ENCODE measurements at places on chromosomes 6 and 20.

DNA sequence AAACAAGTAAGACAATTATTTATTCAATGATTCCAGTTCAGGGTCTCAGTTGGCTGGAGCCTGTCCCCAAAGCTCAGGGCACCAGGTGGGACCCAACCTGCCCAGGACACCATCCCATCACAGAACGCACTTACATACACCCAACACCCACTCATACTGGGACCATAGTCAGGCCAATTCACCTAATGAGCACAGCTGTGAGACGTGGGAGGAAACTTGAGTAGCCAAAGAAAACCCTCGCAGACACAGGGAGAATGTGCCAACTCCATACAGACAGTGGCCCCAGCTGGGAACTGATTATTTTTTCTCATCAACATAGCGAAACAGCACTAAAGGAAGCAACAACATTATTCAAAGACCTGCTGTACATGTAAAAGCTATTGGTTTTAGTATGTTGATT lies 58.6 kb upstream of the DOK5 start:
- no peak for DNase-seq

DNA sequence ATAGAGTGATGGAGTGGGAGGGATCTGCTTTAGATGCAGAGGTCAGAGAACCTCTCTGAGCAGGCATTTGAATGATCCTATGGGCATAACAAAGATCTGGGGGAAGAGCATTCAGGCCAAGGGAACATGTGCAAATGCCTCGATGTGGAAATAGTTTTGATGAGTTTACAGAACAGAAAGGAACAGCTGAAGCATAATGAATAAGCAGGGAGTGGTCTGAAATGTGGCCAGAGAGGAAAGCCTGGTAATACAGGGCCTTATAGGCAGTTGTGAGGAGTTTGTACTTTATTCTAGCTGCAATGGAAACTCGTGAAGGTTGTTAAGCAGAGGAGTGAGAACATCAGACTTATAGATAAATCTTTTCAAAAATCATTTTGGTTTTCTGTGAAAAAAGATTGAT lies 33.0 kb upstream of the ME1 start:
- no peak for DNase-seq

DNA sequence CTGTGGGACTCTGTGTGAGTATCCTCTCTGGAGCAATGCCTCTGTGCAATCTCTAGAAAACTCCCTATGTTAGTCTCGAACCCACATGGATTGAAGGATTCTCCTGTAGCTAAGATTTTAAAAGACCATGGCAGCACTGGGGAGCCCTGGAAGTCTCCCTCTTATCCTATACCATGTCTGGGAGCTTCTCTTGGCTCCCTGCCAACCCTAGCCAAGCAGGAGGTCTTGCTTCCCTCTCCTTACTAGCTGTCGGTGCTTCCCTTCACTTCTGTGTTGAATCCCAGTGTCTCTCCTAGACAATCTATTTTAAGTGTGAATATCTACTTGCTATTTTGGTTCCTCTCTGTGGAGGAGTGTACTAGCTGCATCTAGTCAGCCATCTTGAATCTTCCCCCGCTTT lies 118.8 kb upstream of the NRN1 start:
- no peak for DNase-seq

- no peak for DNase-seq
These were observed 17.8 kb downstream of the STX16 start for GRCh38 chr20:58668901-58669286.

- no peak for DNase-seq
These were observed 13.8 kb upstream of the POLR1H start for GRCh38 chr6:30047220-30047619.

DNA sequence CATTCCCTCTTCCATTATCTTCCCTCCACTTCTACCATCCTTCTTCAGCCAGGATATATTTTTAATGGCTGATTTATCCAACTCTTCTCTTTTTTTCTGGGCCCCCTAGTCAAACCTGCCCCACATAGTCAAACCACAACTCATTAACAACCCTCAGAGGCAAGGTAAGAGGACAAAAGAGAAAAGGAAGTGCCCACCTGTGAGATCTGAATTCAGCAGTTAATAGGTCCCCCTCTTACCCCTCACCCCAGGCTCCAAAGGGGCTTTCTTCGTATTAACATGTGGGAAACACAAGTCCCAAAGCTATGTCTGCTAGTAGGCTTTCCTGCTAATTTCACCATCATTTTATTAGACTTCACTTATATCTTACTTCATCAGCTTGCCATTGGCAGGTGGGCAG lies 44.1 kb upstream of the TSPYL1 start:
- DNase-seq = no peak

DNA sequence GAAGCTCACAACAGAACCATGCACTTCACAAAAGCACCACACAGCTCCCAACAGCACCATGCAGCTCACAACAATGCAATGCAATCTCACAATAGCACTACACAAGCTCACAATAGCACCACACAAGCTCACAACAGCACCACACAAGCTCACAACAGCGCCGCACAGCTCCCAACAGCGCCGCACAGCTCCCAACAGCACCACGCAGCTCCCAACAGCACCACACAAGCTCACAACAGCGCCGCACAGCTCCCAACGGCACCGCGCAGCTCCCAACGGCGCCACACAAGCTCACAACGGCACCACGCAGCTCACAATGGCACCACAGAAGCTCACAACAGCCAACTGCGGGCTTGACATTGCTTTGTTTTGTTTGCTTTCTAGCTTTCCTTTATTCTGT lies 198.1 kb downstream of the DLL1 start:
- no peak for DNase-seq

DNA sequence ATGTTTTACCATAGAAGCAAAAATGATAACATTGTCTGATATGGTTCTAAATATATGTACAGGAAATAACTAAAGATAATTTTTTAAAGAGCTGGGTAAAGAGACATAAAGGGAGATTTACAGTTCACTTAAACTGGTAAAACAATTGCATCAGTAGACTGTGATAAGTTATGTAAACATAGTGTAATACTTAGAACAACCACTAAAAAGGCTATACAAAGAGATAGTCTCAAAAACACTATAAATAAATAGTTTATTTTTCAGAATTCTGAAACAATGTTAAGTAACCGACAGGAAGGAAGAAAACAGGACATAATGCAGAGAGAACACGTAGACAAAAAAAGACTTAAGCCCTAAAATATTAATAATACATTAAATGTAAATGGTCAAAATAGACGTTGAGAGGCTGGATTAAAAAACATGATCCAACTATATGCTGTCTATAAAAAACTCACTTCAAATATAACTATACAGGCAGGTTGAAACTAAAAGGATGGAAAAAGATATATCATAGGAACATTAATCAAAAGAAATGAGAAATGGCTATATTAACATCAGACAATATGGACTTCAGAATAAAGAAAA lies 32.7 kb upstream of the ATXN1 start:
- no peak for DNase-seq

GRCh38 chr6:45650524-45651135 lies 272.9 kb upstream of the SUPT3H start:
- DNase-seq = peak; percentile 95

DNA sequence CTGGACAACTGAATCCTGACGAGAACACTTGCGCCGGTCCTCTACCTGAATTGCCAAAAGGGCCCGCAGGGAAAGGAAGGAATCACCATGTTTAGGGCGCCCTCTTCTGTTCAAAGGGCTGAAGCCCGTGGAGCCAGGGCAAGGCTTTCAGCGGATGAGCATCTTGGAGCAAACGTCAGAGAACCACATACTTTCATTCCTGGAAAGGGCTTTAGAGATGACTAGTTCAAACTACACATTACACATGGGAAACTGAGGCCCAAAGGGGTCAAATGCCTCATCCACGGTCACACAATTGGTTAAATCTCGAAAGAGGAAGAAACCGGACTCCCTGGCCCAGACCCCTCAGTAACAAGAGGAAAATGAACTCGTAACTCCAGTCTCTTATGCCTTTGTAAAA lies 11.5 kb upstream of the ZNF133 start:
- peak; percentile 62 for DNase-seq

DNA sequence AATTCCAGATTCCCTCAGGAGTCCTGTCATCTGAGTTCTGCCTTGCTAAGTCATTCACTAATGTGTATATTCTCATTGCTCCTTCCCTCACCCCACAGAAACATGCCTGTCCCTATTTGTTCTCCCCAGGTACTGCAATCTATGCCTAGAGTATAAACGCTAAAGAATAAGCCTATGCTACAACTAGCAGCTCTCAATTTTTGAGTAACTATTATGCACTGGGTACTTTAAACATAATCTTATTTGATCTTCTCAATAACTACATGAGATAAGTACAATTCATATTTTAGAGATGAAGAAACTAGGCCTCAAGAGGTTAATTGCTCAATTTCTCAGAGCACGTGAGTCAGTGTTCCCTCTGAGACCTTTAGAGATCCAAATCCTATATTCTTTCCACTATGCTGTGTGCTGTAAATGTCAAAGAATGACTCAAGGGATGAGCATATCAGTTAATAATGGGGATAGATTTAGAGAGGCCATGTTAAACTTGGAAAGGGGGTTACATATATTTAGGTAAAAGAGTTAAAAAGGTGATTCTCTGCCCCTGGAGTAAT lies 423.8 kb upstream of the ADGRB3 start:
- no peak for DNase-seq

DNA sequence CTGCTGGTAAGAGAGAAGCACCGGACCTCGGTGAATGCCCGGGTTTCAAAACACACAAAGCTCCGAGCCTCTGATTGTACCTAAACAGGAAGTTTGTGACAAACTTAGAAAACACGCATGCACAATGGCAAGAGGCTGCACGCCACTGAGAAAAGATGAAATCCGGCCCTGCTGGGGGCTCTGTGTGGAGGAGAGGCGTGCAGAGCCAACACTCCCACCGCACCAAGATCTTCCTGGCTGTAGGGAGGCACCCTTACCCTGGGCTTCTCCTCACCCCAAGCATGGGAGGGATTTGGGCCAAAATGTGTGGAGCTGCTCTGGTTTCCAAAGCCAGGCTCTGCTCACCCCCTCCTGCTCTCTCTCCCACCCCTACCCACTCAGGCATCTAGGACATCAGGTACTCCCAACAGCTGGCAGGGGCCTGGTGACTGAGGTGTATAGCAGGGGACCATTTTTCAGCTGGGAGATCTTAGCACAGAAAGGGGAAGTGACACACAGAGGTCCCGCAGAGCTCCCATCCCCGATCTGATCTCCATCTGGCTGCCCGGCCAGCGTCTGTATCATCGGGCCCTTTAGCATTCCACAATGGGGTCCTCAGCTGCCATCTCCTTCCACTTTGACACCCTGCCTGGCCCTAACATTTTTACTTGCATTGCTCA lies 84.2 kb downstream of the TRERF1 start:
- DNase-seq = no peak

DNA sequence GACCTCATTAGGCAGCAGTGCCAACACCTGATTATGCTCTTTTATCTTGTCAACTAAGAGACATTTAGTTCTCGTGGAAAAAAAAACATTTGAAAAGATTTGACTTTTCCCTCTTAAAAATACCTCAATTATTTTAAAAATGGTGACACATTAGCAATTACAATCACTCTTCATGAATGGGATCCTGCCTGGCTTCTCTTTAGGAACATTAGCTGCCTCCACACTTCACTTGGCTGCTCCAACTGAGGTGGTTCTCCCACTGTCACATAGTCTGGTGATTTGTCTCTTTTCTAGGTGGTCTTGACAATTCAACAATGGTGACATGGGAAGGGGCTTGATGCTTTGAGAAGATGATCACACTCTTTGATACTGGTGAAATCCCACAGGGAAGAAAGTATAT lies 26.2 kb upstream of the SLC35F1 start:
- DNase-seq = no peak

- DNase-seq = no peak
These were observed 696 bp downstream of the CALHM5 start for GRCh38 chr6:116512111-116512559.

DNA sequence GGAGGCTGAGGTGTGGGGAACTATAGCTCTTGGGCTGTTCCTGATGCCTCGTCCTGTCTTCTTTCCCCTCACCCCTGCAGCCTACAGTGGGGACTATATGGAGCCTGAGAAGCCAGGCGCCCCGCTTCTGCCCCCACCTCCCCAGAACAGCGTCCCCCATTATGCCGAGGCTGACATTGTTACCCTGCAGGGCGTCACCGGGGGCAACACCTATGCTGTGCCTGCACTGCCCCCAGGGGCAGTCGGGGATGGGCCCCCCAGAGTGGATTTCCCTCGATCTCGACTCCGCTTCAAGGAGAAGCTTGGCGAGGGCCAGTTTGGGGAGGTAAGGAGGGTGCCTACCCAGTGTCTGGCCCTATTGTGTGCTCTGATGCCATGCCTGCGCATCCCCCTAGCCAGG lies 11.5 kb upstream of the GTF2H4 start:
- no peak for DNase-seq

- peak; percentile 25 for DNase-seq
These were observed 41.1 kb upstream of the PTGIS start for GRCh38 chr20:49608752-49609670.

Data from fibroblast of skin of abdomen (primary cell).